Activated T-helper 1 cell treated with anti-CD3 and anti-CD28 coated beads, Interleukin-12 subunit alpha, Interleukin-12 subunit beta, Interleukin-2, Interleukin-4 antibody, amounts not matched to agents 30 ng/mL and 10 ng/mL and 1 ng/mL, durations not matched to agents 14 hours and 24 hours and 36 hours (primary cell): ENCODE measurements at places on chromosomes 11 and 22. TPM values are rescaled to one million over a fixed set of nuclear protein-coding genes. Genes with fewer than 3 reads are reported as not detected.

GRCh38 chr11:116715383-116715782 is 57.4 kb downstream of the BUD13 start:
- DNase-seq, result no peak

Gene GRK3
- total RNA-seq, result 33.0 and 38.2 TPM in 2 replicates

- no peak for DNase-seq
Measured at GRCh38 chr11:1760351-1761109, 3.2 kb downstream of the CTSD start.

- DNase-seq, result no peak
Measured at GRCh38 chr11:61593151-61593550, 12.3 kb upstream of the SYT7 start.

Gene OR10A6
- not detected in 2 replicates for total RNA-seq

DNA sequence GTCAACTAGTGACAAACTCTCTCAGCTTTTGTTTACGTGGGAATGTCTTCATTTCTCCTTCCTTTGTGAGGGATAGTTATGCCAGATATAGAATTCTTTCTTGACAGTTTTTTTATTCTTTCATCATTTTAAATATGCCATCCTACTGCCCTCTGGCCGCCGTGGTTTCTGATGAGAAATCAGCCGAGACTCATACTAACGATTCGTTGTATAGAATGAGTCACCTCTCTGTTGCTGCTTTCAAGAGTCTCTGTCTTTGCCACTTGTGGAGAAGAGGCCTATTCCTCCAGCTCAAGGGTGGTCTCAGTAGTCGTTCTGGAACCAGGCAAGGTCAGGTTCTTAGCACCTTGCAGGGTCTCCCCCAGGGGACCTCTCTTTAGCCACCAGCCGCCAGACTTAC is 8.0 kb downstream of the MYO7A start:
- no peak for DNase-seq

Gene SERPING1
- not detected in 2 replicates for total RNA-seq

DNA sequence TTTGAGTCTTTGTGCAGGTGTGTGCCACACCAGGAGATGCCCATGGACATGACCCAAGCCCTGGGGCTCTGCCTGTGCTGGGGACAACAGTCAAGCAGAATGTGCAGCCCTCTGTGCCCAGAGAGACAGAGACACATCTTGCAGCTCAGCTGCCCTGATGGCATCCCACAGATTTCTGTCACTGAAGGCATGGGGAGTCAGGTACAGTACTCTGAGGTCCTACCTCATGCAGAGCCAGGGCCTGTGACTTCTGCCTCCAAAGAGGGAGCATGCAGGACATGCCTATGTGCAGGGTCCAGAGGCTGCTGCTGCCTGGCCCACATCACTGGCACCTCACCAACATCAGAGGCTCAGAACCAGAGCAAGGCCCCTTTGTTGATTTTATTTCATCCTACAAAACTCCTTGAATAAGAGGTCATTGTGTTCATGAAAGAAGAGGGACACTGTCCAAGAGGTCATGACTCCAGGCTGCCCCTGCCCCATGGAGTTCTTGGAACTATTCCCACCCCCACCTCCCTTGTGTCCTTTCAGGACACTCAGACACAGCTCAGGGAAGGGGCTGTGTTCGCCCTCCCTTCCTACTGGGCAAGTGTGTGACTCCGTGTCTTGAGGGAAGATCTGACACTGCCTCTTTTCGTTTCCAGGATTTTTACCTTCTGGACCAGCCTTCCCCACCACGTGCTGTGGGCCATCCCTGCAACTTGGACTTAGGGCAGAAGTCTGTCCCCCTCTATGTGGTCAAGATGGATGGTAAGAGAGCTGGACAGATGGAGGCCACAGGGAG is 62.3 kb downstream of the BTG4 start:
- DNase-seq, result no peak

Gene KCNA4
- not detected in 2 replicates for total RNA-seq

Gene OR10A2
- total RNA-seq, result not detected in 2 replicates

- no peak for DNase-seq
Measured at GRCh38 chr11:70381350-70381749, 17.0 kb upstream of the CTTN start.

DNA sequence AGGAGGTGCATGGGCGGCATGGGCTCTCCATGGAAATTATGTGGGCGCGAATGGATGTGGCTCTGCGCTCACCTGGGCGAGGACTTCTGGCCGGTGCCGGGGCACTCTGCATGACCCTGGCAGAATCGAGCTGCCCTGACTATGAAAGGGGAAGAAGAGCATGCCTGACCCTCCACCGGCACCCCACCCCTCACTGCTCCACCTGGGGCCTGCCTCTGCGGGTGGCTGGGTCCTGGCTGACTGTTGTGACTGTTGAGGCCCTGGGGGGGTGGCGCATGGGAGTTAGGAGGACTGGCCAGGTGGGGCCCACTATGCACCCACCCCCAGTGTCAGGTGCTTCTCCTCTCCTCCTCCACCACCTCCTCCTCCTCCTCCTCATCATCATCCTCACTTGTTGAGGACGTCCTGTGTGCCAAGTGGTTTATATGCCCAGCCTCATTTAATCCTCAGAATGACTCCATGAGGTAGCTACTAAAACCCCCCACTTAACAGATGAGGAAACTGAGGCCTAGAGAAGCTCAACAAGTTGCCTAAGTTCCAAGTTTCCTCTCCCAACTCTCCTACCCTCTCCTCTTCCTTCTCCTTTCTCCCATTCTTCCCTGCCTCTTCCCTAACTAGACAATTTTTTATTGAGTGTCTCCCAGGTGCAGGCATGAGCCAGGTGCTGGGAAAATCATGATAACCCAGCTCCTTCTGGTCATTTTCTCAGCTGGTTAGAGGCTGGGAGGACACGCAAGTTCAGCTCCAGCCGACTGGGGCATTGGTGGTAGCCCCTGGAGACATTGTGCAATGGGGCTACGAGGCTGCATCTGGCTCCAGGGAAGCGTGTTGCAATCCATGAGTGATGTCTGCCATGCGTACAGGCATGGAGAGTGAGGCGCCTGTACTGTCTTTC is 2.3 kb downstream of the MYEOV start:
- DNase-seq, result no peak

Gene HSPB2
- total RNA-seq, result not detected in 2 replicates
